Activated CD4-positive, alpha-beta T cell treated with anti-CD3 and anti-CD28 coated beads, Interleukin-2, amount 50 U/mL, for 24 hours (primary cell): ENCODE measurements at places on chromosomes 1 and 21.

DNA sequence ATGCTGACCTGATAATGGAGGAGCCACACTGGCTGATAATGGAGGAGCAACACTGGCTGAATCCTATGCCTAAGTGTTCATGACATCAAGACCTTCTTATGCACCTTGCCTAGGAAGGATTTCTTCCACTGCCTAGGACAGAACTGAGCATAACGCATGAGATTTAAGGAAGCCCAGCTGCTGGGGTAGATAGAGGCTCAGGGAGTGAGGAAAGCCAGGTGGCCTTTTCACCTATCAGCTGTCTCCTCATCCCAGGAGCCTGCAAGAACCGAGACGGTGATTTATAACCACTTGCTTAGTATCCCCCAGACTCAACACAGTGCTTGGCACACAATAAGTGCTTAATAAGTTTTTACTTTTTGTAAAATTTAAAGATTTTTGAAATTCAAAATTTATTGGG is 7.4 kb upstream of the CTBS start:
- DNase-seq = no peak

DNA sequence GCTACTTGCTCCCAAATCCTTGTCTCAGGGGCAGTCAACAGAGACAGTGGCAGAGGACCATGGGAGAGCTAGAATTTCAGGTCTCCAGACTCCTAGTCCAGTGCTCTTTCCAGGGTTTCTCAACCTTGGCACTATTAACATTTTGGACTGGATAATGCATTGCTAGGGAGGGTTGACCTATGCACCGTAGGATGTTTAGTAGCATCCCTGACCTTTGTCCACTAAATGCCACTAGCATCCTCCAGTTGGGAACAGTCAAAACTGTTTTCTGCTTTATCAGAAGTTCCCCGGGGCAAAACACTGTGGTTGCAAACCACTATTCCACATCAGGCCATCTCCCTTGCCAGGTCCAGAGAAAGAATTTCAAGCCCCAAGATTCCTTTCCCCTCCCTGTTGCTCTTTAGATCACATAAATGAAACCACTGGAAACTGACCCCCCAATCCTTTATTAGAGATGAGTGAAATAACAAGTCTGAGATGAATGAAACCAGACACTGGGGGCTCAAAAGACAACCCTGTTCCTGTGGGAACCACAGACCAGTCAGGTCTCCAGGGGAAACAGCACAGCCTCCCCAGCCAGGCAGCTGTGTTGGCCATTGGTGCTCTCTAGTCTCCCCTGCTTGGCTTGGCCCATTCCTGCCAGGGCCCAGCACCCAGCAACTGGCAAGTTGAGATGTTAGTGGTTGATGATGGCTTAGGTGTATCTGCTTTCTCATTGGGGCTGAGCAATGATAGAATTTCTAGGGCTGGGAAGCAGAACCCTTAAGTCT is 3.8 kb upstream of the TCEA3 start:
- DNase-seq = no peak

DNA sequence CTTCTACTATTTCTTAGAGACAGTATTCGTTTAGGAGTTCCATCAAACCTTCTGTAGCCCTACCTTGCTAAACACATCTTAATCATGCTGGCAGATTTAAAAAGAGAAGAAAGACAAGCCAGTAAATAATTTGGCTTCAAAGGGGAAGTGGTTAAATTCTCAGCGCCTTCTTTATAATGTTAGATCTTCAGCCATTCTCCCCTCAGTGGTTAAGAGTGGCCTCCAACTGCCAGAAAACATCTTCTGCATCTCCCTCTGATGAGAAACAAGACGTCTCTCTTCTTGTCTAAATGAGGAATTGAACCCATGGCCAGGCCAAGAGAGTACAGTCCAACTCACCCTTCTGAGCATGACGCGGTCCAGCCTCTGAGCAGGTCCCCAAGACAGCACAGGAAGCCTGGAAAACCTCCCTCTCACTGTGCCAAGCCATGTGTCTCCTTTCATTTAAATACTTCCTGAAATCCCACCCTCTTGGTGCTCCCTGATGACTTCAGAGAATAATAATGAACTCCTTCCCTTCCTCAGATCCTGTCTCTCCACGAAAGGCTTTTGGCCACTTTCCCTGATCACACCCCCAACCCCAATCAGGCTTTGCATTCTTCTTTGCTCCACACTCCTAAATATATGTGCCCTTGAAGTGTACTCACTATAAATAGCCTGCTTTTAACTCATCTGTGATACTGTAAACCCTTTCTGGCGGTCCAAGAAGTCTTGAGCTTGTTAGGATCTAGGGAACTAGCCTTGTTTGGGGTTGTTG is 16.4 kb upstream of the LRRC52 start:
- DNase-seq = no peak

DNA sequence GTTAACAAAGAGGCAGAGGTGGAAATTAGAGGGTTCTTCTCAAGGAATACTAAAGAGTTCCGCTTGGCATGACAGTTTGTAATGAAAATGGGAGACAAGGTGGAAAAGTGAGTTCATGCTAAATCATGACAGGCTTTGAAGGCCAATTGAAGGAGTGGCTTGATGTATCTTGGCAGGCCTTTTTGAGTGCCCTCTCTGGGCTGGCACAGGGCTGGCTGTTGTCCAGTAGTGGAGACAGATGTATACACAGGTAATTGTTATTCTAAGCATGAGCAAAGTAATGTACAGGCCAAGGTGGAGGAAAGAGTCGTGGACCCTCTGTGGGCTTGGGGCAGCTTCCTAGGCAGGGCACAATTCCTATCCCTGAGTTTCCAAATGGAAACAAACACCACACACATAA is 196.7 kb upstream of the GALNT2 start:
- no peak for DNase-seq

DNA sequence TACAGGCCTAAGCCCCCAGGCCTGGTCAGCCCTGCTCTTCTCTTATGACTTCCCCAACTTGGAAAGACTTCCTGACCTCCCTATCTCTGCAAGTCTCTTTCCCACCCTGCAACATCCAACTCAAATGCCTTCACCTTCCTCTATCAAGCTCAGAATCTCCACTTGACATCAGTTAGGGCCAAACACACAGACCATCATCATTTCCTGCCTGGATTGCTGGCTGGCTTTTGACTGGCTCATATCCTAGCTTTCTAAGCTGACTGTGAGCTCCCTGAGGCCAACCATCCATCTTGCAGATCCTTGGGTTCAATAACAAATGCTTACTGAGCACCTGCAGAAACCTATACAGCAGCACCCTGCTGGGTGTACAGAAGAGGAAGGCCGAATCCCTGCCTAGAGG is 137.3 kb upstream of the EDN2 start:
- no peak for DNase-seq
